ENCODE measurements at places on chromosomes 1 and 21.

- no peak for DNase-seq
These were observed 72.0 kb upstream of the CLDN14 start for GRCh38 chr21:36551731-36552433.

- no peak for DNase-seq
These were observed 21.7 kb downstream of the RCOR3 start for GRCh38 chr1:211280910-211281309.

- no peak for DNase-seq
These were observed 12.0 kb downstream of the ALDH9A1 start for GRCh38 chr1:165686121-165686970.

GRCh38 chr21:42581993-42582786, 68.5 kb downstream of the SLC37A1 start:
- no peak for DNase-seq

DNA sequence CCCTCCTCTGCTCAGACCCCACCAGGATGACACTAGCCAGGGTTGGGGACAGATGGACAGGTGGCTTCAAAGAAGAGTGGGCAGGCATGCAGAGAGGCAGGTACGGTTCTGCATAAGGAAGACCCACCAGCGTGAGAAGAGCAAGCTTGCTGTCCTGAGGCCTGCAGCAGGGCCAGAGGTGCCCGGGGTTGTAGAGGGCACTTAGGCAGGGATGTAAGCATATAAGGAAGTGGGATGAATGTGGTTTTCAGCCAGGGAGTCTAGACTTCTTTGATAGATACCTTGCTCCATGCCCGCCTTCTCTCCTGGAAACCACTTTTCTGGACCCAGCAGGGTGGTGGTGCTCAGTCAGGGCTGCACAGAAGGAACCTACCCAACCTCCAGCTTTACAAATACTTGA, 1.4 kb downstream of the TTC39A start:
- DNase-seq, result no peak

DNA sequence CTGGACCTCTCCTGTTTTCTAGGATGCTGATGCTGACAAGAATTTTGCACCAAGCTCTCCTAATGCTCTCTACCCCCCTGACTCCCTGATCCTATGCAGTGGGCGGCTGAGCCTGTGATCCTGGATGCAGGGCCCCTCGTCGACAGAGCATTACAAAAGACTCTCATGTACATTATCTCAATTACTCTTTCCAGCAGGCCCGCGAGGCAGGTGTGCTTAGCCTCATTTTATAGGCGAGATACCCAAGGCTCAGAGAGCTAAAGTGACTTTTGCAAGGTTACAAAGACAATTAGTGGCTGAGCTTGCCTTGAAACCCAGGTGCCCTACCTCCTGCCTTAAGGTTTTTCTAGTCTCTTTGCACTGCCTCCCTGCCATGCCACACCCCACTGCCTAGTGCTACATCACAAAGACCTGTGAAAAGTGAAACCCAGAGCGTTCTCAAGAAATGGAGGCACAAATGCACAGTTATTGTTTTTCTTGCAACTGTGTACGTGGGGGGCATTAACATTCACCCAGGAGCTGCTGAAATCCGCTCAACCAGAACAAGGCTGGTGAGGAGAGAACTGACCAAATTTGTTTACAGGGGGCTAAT, 10.0 kb upstream of the C8A start:
- DNase-seq, result no peak

- no peak for DNase-seq
These were observed 23.4 kb upstream of the IKBKE start for GRCh38 chr1:206446688-206447421.

DNA sequence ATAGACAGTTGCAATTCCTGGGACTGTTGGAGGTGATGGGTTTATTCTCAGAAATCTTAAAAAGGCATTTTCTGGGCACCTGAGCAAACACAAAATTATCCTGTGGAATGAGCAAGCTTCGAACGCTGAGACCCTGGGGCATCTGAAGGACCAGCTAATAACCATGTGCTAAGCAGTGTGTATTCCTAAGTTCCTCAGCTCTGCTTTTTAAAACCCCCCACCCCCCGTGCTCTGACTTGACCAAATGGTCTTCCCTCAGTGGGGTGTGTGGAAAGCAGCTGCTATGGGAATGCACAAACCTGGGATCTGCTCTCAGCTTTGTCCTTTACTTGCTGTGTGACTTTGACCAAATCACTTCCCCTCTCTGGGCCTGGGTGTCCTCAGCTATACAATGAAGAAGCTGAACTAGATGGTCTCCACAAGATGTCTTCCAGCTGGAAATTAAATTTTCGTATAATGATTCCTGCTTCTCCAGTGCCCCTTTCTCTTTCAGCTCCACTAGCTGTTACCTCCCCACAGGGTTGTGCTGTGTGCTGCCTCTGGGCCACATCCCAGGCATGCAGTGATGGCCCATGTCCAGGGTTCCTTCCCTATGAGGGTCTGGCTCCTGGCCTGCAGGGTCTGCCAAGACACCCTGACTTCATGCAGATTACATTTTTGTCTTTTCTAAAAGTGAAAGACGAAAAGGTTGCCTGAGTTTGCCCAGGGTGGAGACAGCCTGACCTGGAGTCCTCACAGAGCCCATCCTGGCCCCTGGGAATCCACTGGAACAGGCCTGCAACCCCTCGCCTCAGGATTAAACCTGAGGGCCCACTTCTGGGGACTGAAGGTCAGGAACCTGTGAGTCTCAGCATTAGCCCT, 14.9 kb upstream of the CD247 start:
- DNase-seq, result no peak

DNA sequence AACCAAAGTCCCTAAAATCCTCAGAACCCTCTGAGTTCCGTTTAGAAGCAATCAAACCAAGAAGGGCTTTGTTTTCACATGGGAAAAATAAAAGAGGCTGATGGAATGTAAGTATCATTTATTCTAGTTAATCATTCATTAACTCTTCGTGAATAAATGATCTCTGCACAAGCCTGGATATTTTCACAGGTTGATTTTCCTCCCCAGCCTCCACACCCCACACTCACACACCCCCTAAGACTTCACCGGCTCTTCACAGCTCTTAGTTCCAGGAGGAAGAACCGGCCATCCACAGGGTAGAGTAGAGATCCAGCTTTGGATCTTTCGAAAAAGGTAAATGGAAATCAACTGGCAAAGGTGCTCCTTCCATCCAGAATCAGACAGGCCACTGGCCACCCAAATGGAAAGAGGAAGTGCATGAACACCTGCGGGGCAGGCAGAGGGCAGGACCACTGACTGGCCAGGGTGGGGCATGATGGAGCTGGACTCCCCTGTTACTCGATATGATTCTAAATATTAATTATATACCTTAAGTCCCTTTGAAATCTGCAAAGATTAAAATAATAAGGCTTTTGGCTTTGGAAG, 10.0 kb downstream of the C1orf198 start:
- no peak for DNase-seq

DNA sequence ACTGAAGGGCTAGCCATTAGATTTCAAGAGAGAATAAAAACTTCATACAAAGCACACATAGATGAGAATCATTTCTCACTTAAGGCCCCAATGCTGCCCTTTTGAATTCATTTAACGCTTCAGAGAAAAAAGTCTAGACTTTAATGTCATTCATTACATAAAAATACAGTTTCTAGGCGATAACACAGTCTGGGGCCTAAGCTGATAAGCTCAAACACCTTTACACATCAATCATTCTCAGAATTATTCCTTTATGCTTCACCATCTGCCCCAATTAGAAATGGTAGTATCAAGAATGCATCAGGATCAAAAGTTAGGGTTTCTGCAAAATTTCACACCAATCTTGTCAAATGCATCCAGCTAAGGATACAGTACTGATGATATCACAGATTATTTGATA, 100.1 kb upstream of the HP1BP3 start:
- DNase-seq, result no peak

DNA sequence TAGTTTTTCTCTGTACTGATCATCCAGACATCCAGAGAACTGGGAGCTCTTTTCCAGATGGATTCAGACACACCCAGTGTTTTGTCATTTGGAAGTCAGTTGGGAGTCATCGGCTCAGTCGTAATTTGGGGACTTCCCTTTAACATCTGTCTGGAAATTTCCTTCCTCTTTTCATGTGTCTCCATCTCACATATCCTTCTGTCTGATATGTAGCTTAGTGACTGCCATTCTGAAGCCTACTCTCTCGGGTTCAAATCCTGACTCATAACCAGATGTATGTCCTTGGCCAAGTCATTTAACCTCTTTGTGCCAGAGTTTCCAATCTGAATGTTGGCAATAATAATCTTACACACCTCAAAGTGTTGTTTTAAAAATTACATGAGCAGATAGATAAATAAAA, 3.0 kb downstream of the MORC3 start:
- no peak for DNase-seq

- no peak for DNase-seq
These were observed 123.9 kb downstream of the ST6GALNAC3 start for GRCh38 chr1:76198452-76198851.

GRCh38 chr1:205514211-205515142, 10.0 kb downstream of the CDK18 start:
- no peak for DNase-seq
